ENCODE measurements at places on chromosomes 16 and 17. TPM values are rescaled to one million over a fixed set of nuclear protein-coding genes. Genes with fewer than 3 reads are reported as not detected.

DNA sequence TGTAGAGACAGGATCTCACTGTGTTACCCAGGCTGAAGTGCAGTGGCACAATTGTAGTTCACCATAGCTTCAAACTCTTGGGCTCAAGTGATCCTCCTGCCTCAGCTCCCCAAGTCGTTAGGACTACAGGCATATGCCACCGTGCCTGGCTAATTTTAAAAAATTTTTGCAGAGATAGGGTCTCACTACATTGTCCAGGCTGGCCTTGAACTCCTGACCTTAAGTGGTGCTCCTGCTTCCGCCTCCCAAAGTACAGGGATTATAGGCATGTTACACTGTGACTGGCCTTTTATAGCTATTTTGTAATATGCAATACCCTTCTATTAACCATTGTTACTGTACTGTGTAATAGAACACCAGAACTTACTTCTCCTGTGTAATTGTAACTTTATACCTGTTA lies 139.3 kb upstream of the ZNF267 start:
- DNase-seq, result no peak

- no peak for DNase-seq
These were observed 225.3 kb upstream of the COX10 start for GRCh38 chr17:13843862-13844635.

Gene GRAPL
- total RNA-seq, result not detected

DNA sequence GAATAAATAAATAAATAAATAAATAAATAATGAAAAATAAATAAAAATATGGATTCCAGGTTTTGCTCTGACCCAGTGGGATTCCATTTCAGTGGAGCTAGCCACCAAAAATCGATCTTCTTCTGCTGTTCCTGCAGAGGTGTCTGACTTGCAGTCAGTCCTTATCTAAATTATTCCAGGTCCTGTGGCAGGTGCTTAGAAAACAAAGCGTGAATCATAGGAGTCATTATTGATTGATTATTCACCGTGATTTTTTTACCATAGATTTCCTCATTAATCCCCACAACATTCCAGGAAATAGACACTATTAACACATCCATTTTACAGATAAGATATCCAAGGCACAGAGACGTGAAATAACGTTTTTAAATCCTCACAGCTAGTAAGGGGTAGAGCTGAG lies 31.5 kb upstream of the ABR start:
- DNase-seq, result no peak

DNA sequence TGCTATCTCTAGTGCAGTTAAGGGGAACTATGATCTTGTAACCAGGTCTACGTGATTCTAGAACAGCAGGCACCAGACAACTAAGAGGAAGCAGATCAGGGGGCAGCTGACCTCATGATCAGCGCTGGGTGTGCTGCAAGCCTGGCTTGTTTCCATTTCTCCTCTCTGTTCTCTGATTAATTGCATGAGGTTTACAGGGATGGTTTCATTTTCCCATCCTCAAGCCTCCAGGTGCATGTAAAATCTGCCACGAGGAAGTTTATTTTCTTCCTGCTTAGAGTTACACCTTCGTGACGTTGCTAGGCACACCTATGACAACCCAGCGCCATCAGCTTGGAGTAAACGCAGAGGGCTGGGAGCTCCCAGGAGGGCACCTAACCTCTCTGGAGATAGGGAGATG lies 4.3 kb upstream of the NUPR1 start:
- DNase-seq, result no peak

DNA sequence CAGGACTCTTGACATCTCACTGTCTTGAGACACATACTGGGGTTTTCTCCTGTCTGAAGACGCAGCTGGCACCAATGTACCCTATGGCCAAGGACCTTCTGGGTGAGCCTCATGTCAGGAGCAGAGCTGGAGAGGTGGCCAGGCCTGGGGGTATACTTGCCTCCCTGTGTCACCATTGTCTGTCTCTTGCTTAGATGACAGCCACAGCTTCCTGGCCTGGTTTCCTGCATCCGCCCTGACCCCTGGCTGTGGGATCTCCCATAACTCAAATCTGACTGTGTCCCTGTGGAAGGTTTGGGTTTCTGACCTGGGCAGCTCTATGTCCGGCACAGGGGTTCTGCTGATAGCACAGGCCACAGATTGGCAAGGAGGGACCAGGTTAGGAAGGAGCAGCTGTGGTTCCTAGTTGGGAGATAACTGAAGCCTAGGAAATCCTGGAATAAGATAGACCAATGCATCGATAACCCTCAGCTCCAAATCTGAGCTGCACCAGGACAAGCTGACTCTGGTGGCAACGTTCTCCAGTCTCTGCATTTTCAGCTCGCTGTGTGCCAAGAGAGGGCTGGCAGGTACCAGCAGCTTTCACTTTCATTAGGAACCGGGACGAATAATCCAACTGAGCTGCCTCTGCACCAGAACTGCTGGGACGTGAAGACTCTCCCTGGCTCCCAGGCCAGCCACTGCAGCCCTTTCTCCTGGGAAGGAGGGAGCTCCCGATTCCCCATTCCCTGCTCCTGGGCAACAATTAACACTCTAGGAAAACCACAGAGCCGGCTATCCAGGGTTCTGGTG lies 5.0 kb downstream of the DEXI start:
- no peak for DNase-seq

GRCh38 chr16:67013823-67014633 lies 14.9 kb upstream of the CBFB start:
- DNase-seq, result peak; percentile 54

DNA sequence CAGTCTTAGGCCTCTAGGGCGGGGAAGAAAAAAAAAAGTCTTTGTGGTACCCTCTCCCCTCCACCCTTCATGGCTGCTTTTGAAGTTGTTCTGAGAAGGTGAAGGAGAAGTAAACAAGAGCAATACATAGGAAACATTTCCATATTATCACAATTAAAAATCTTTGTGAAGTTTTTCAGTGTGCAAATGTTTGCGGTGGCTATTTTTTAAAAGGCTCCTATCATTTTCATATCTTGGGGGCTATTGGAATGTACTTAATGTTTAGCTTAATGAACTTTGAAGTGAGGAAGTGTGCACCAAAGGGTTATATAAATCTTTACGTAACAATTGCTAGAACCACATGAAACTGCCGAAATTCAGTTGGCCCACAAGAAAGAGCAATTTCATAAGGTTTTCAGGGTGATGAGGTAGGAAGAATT lies 7.6 kb downstream of the NOL11 start:
- no peak for DNase-seq

DNA sequence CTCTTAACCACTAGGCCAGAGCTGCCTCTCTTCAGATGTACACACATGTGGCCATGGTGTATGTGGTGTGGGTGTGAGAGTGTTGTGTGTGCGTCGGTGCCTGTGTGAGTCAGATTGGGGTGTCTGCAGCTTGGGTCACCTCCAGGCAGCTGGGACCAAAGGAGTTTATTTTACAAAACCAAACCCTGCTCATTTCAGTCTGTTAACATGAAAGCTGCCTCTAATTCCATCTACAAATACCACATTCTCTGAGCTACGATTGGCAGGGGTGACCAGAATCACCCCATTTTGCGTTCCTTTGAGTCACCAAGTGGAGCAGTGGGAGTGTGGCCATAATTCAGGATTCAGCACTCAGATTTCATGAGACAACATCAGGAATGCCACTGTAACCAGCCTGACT lies 105.3 kb downstream of the IRX5 start:
- DNase-seq, result peak; percentile 29

Gene STH
- total RNA-seq, result not detected
